Dermis lymphatic vessel endothelial cell (primary cell): ENCODE measurements at places on chromosomes 2 and 18. TPM values are rescaled to one million over a fixed set of nuclear protein-coding genes. Genes with fewer than 3 reads are reported as not detected.

Gene SERPINB3
- total RNA-seq, result not detected in 2 replicates

Gene SRD5A2
- not detected in 2 replicates for total RNA-seq

Gene CAB39
- total RNA-seq, result 55.6 and 72.2 TPM in 2 replicates

Gene M1AP
- not detected in 2 replicates for total RNA-seq
